Muscle of back (tissue), 13 donors: ENCODE measurements at places on chromosomes 3 and 15.

GRCh38 chr15:87736401-87736800, 520.1 kb downstream of the NTRK3 start:
- no peak for DNase-seq

GRCh38 chr3:120013481-120013880, 80.8 kb downstream of the GSK3B start:
- DNase-seq: no peak

GRCh38 chr3:101216710-101217465, 103.5 kb downstream of the IMPG2 start:
- peak; percentile 37 for DNase-seq

DNA sequence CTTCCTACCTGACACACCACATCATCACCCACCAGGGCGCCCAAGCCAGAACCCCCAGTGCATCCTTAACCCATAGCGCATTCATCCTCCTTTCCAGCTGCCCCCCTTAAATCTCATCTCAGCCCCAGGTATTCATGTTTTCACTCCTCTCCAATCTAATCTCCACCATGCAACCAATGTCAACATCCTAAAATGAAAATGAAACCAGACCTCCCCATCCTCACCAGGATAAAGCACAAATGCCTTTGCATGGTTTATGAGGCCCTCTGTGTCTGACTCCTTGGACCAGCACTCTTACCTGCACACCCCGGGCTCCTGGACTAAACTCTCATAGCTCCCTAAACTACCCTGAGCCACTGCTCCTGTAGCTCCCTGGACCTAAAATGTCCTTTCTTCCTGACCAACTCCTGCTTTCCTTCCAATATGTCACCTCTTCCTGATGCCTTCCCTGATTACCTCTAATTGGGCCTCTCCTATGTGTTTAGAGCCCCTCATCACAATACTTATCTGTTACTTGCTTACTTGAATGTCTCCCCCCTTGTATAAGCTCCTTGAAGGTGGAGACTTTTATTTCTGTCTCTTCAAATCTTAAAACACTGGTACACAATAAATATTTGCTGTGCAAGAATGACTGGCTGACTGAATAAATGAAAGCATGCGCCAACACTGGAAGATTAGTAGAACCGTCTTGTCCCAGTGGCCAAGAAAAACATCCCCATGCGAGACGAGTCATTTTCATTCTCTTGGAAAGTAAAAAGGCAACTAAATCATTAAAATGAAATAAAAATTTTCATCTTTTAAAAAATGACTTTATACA, 142.5 kb downstream of the XXYLT1 start:
- no peak for DNase-seq

- DNase-seq: no peak
Measured at GRCh38 chr15:52383100-52383588, 87.5 kb upstream of the MYO5C start.

- DNase-seq: no peak
Measured at GRCh38 chr15:94246016-94246415, 14.7 kb downstream of the MCTP2 start.

DNA sequence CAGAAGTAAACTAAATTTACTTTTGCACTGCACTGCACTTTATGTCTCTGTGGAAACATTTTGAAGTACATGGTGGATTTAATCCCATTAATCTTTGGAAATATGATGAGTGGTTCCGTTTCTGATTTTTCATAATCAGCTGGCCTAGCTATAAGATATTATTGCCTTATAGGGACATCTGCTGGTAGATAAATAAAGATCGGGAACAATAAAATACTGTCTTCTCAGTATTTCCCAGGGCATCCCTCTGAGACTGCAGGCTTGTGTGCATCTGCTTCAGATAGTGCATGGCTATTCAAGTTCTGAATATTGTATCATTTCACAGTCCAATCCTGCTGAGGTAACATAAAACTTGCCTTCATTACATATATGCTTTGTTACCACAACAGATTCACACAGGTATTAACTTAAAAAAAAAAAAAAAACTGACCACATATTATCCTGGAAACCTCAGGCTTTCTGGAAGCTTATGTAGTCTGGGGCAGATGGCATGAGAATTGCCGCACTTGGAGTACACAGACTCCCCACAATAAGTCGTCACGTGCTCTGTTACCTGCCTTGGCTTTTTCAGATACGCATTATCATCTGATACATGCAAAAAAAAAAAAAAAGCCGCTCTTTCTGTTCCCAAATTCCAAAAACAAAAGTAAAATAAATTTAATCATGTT, 330.8 kb upstream of the AGTR1 start:
- peak; percentile 17 for DNase-seq

DNA sequence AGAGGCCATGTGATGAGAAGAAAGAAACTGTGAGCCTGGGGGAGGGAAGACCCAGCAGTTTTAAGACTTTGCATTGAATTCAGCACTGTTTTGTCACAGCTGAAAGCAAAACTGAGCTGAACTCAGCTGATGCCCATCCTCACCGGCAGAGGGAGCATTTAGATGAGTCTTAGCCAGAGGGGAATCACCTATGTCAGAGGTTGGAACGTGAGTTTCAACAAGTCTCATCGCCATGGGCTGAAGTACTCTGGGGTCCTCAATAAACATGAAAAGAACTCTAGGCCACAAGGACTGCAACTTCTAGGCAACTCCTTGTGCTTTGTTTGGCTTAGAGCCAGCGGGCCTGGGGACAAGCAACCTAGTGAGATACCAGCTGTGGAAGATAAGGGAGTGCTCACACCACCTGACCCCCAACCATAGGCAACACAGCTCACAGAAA, 324.5 kb downstream of the TBL1XR1 start:
- DNase-seq: peak; percentile 23

DNA sequence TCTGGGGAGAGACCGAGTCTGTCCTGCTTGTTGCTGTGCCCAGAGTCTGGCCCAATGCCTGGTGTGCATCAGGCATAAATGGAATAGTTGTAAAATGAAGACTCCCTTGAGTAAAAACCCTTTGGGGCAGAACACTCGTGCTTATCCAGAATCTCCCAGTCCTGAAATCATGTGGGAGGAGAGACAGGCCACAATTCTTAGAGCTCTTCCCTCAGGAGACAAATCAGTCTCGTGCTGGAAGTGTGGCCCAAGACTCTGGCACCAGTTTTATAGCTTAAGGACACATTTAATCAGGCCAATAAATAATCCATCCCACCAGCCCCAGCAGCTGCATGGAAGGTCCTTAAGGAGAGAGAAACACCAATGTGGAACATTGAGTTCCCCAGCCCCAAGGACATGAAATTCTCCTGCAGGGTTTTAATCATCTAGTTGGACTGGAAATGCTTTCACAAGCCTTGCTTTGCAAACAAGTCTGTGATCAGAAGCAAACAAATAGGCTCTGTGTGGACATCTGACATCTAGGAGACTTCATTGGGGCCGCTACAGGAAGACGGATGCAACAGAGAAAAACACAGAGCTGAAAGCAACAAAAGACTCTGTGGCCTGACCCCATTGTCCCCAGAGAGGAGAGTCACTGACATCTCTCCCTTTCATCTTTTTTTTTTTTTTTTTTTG, 70.4 kb downstream of the LSM3 start:
- DNase-seq: no peak

DNA sequence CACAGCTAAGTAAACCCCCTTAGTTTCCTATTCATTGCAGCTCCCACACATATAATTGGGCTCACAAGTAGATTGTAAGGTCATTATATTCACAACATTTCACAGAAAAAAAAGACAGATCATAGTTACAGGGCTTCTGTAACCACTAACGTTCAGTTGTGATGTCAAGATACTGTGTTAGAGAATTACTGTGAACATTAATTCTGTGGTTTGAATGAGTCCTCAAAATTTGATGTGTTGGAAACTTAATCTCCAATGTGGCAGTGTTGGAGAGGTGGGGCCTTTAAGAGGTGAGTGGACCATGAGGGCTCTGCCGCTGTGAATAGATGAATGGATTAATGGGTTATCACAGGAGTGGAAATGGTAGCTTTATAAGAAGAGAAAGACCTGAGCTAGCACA, 21.3 kb downstream of the GRK7 start:
- DNase-seq: no peak

- DNase-seq: no peak
Measured at GRCh38 chr15:101660005-101660404, 7.8 kb upstream of the TM2D3 start.

GRCh38 chr15:44265757-44266156, 22.8 kb upstream of the GOLM2 start:
- DNase-seq: no peak

GRCh38 chr3:30253832-30254231, 352.6 kb upstream of the TGFBR2 start:
- DNase-seq: no peak

DNA sequence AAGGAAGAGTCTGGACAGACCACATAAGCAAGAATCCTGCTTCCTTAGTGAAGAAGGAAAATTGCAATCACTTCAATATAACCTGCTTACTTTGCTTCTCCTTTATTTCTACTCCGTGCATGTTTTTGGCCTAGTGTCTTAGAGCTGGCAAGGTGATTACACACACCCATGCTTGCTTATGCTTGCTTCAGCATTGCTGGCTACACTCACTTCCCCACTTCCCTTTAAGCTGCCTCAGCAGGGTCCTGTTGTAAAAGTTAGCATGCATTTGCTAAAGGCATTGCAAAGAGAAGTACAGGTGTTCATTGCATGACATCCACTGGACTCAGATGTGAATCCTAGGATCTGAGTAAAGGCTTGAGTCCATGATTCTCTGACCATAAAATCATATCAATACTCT, 47.5 kb upstream of the STT3B start:
- DNase-seq: no peak

GRCh38 chr3:128556907-128557306, 63.9 kb upstream of the GATA2 start:
- DNase-seq: no peak

DNA sequence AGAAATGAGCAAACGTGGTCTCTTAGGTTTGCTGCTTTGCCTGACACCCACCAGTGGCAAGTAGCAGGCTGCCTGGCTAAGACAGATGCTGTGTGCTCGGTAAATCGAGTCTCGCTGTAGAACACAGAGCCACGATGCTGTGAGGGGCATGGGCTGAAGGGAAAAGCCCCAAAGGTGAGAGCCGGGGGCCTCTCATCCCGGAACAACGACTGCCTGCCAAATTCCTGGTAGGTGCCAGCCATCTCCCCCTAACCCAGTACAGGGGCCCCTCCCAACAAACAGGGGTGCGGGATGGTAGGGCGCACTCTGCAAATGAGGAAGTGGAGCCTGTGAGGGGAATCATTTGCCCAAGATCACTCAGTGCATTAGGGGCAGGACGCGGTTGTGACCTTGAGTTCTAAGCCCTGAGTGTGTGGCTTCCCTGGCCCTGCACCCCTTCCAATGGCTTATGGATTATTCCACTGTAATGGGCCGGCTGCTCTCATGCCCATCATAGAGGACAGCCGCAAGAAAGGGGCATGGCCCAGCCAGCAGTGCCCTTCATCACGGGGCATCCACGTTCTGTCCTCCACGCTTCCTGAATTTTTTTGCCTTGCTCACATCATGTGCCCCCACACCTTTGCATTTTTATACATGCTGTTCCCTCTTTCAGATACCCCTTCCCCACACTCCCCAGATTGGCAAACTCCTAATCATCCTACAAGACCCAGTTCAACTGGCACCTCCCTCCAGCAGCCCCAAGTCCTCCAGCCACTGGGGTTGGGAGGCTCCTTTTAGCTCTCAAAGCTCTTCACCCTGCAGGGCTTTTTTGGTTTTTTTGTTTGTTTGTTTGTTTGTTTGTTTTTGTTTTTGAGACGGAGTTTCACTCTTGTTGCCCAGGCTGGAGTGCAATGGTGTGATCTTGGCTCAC, 125.4 kb downstream of the NUP210 start:
- no peak for DNase-seq

GRCh38 chr15:69340243-69340900, 41.7 kb downstream of the PAQR5 start:
- no peak for DNase-seq

DNA sequence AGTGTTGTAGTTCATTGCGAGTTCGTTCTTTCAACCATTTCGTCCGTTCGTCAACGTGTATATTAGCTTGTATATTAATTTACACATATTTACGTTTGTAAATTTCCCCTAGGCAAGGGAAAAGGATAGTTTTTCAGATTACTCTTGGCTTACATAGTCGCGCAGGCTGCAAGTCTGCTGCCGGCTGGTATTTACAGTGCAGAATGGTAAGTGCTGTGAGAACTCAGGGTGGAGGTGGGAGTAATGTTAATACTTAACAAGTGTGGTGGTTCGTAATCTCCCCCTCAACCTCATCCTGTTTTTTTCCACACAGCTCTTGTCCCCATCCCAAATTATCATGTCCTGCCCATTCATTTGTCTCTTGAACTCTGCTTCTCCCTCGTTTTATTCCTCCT, 766 bp downstream of the FAM98B start:
- no peak for DNase-seq

- DNase-seq: no peak
Measured at GRCh38 chr15:76006136-76006778, 6.0 kb downstream of the NRG4 start.

DNA sequence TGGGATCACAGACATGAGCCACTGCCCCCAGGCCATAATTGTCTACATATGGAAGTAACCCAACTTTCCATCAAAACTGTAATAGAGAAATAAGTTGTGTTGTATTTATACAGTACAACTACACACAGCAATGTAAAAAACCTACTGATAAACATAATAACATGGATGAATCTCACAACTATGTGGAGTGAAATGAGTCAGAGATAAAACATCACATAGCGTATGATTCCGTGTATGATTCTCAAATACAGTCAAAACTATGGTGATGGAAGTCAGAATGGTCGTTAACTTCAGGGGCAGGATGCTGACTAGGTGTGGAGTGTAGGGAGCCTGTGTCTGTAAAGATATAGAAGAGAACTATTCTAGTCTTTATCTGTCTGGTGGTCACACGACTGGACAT, 332.7 kb upstream of the SLCO3A1 start:
- no peak for DNase-seq

- no peak for DNase-seq
Measured at GRCh38 chr3:23682646-23683045, 123.1 kb upstream of the UBE2E1 start.

DNA sequence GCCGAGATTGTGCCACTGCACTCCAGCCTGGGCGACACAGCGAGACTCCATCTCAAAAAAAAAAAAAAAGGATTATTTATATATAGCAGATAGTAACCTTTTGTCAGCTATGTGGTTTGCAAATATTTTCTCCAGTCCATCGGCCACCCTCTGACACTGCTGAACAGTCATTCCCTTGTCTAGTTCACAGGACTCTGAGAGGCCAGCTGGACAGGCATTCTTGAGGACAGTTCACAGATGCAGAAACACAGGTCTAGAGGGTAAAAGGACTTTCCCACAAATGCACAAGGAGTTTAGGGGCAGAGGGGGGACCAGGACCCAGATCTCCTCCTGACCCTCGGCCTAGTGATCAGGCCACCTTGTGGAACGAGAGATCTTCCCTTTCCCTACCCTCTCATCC, 7.5 kb upstream of the TMEM40 start:
- DNase-seq: no peak
